Activated naive CD8-positive, alpha-beta T cell treated with anti-CD3 and anti-CD28 coated beads for 36 hours (primary cell): ENCODE measurements at places on chromosomes 13 and 19.

GRCh38 chr13:30810261-30810701 is 74.9 kb downstream of the ALOX5AP start:
- DNase-seq = no peak

- DNase-seq = no peak
Measured at GRCh38 chr19:48371367-48371766, 7.2 kb downstream of the SYNGR4 start.

DNA sequence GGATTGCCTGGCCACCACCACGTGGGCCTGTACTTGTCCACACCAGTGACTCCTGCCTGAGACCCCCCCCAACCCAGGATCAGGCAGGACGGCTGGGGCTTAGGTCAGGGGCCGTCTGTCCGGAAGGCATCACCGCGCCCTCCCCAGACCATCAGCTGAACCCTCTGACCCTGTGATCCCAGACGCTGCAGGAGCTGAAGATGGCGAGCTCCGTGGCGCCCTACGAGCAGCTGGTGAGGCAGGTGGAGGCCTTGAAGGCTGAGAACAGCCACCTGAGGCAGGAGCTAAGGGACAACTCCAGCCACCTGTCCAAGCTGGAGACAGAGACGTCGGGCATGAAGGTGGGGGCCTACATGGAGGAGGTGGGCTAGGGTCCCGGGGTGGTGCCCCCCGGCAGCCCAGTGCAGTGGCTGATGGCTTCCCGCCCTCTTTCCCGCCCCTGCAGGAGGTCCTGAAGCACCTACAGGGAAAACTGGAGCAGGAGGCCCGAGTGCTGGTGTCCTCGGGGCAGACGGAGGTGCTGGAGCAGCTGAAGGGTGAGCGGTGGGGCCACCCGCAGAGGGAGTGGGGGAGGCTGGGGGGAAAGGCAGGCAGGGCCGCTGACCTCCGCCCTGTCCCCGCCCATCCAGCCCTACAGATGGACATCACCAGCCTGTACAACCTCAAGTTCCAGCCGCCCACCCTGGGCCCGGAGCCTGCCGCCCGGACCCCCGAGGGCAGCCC is 3.0 kb downstream of the APC2 start:
- DNase-seq = no peak

DNA sequence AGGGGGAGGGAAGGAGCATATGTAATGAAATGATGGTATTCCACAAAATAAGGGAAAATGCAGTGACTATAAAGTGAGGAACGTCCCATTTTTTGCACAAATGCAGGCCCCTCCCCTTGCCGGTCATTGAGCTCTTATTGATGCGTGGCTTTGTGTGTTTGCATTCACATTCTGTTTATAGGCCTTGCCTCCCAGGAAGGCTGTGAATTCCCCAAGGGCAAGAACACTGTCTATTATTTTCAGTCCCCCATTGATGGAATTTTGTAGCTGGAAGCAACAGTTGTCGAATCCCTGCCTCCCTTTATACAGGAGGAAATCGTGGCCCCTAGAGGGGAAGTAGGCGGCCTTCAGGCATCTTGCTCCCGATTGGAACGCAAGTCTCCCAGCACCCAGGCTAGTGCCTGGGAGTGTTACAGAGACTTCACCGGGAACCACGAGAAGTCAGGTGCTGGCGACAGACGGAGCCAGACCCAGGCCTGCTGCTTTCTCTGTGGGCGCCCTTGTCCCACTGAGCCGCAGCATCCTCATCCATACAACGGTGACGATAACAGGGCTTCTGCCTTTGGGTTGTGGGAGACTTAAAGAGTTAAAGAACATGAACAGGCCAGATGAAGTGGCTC is 6.9 kb downstream of the SBSN start:
- DNase-seq = no peak

DNA sequence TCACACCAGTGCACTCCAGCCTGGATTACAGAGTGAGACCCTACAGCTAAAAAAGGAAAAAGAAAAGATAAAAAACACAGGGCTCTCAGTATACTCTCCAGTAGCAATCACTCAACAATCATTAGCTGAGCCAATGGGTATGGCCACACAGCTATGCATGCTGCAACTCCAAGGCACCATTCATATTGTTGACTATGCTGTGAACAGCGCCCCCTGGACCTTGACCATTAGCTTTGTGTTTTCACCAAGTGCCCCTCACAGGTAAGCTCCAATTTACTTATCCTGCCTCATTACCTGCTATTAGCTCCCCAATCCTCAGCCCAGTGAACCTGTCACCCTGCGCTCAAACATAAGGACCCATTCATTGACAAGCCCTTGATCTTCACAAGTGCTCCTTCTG is 35.8 kb downstream of the ZIC5 start:
- DNase-seq = no peak

GRCh38 chr13:47481536-47481935 is 519.5 kb downstream of the SUCLA2 start:
- DNase-seq = no peak
